T-helper 9 cell (primary cell): ENCODE measurements at places on chromosomes 1 and 21.

DNA sequence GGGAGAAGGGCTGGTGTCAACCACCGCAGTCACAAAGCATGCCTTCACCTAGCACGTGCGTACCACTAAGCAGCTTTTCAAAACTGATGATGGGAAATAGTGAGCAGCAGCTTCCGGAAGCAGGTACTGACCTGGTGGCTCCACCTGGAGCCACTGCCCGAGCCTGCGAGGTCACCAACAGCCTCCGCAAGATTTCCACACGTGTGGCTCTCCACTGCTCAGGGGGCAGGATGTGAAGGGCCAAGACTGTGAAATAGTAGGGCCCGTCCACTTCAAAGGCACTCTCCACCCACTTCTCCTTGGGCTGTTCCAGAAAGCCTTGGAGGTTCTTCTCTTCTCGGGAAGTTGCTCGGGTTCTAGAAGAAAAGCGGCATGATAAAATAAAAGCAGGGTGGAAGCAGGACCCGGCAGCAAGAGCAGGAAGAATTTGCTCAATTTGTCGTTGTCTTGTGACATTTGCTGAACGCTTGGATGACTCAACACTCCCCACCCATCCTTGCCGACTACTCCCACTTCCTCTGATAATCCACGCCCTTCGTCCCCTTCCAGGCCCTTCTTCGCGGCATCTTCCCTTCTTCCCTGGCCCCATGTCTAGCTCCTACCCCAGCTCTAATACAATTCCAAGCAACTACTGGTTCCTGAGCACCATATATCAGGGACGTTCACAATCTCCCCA, 124.9 kb upstream of the IFFO2 start:
- no peak for DNase-seq

GRCh38 chr1:69921486-69921885, 283.9 kb downstream of the LRRC40 start:
- DNase-seq, result no peak

- no peak for DNase-seq
Observed at GRCh38 chr1:97159342-97159741, 437.8 kb downstream of the PTBP2 start.

DNA sequence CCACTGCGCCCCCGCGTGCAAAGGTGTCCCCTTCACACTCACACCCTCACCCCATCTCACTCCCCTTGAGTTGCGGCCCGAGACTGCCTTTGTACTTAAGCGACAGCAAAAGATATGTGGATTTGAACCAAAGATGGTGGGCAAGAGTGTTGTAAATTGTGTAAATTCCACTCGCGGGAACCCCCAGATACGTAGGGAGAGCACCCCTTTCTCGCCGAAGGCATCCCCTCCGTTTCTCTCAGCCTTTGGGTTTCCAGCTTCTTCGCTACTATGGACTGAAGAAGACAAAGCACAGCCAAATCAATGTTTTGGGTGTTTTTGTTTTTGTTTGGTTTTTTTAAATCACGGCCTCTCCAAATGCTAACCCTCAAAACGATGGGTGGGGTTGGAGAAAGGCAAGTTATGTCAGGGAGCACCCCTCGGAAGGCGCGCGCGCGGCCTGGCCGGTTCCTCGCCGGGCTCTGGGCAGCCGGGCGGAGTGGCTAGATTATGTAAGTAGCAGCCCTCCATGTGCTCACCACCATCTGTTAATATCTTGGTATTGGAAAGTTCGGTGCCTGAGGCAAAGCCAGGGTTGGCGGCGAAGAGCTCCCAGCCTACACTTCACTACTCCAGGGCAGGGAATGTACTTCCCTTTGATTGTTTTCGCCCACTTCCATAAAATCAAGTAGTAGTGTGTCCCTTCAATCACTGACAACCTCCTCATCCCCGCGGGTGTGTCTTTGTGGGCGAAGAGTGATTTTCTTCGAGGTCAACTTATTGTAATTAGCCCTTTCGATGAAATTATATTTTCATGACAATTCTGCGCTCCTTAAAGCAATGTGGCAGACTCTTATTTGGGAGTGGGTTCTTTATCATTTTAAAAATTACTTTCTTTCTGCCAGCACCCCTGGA, 4.0 kb upstream of the PROX1 start:
- no peak for DNase-seq

DNA sequence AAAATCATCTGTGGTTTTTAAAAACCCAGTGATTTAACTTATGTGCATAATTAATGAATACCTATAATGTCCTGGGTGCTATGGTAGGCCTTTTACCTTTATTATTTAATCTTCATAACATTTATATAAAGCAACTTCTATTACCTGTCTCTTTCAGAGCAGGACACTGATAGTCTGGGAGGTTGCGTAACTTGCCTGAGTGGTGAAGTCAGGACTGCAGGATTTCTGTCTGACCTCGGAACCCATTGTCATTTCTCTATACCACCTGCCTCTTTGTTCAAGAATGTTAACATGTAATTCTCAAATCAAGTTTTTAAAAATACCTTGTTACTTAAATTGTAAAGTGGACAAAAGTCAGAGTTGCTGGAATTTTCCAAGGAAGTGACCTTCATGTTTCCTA, 41.0 kb upstream of the BACH1 start:
- DNase-seq, result no peak

DNA sequence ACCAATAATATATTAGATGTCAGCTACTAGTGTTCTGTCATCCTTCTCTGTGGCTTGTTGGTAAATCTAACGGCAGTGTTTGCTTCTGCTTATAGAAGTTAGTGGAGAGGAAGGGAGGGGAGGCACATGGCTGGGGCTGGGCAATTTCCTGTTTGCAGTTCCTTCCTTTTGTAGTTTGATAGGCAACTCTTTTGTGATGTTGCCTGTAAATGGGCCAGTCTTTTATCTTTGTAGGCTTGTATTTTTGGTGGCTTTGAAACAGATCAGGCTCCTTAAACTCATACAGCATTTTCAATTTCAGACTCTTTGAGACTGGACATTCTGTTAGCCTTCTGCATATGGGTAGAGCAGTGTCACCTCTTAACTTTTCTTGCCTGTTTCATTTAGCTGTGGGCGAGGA, 48.1 kb downstream of the CDC14A start:
- peak; percentile 45 for DNase-seq

GRCh38 chr1:153658400-153659174, at the start of gene SNAPIN:
TSS of gene SNAPIN (plus strand) at chr1:153658703. CDS start at chr1:153658744, 41 bp downstream.
- DNase-seq, result peak; percentile 79

DNA sequence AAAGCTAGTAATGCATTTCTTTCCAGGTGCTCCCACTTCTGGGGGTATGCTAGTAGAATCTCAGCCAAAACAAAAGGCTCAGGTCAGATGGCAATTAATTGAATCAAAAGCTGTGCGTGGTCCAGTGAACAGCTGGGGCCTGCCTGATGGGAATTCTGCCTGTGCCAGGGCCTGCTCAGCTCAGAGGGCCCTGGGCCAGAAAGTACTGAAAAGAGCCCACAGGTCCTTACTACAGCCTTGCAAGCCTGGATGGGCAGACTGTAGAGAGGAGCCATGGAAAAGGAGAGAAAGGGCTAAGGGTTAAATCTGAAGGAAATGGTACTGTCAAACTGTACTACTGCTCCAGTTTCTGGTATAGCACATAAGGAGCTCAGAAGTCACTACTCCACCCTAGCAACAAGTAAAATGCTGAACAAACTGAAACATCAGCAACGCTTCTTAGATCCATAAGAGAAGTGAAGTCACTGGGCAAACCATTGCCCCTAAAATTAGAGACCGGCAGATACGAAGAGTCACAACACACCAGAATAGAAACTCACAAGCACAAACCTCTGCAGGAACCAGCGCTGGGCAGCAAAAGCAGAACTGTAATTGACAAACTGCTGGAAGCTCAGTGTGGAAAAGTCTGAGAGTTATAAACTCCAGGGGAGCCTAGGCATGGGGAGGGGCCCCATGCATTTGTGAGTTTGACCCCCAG, 121.1 kb upstream of the SYT6 start:
- no peak for DNase-seq

DNA sequence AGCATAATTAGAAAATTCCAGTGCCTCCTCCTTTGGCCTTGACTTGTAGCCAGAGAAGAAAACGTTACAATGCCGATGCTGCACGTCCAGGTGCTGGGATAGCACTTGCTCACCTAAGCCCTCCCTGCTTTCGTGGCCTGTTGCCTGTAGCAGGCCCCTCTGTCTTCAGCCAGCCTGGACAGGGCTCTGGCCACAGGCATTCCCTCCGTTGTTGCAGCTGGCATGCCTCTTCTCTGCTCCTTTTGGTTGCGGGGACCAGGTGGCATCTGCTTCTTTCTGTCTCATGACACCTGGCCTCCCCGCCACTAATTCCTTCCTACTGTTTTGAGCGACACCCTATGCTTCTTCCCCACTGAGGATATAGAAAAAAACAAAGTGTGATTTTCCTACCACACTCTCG, 54.6 kb upstream of the MORC3 start:
- DNase-seq, result no peak

DNA sequence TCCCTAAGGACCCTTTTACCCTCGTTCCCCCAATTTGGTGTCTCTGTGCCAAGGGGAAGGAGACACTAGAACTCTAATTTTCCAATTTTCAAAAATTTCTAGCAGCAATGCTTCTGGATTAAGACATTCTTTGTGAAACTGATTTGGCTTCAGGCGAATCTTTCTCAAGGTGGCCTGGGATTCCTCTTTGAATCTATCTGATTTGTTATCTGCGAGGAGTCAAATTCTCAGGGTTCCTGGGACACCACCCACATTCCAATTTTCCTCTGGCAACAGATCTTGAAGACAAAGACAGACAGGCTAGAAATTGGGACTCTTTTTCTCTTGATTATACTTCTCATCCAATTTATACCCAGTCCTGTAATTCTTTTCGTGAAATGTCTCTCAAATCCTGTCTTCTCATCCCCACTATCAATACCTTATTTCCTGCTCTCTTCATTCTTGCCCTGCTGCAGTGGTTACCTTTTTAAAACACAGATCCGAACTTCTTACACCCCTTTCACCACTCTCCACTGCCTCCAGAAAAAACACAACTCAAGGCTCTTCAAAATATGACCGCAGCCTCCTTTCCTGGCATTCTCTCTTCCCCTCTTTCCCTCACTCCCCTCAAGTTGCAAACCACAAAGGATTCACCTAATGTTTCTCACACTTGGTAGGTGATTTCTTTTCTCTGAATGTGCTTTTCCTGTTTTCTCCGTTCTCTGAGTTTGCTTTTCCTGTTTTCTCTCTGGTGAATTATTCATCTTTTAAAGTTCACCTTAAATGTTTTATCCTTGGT, 2.7 kb upstream of the MPZL1 start:
- DNase-seq, result no peak

GRCh38 chr1:12251442-12251841, 21.6 kb downstream of the VPS13D start:
- DNase-seq, result no peak

DNA sequence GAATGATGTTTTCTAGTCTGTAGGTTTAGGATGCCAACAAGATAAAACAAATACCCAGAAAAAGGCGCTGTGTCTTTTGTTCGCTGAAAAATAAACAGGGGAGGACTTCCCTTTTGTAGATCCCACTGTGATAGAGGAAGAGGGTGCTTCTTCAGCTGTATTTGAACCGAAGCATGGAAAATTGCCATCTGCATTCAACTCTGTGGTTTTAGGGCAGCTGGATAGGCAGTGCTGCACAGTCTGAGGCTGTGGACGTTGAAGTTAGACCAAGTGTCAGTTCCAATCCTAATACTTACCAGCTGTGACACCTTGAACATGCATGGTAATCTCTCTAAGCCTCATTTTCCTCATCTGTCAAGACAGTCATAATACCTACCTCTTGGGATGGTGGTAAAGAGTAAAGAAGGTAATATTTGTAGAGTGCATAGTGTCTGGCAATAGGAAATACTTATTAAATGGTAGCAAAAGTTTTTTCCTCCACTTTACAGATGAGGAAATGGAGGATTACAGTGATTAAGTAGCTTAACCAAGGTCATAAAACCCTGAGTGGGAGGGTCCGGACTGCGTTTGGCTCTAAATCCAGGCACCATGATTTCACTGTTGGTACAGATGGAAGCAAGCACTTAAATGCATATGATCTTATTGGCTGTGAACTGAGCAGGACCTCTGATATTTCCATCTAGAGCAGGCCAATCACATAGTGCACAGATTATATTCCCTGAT, 48.5 kb downstream of the UTP25 start:
- no peak for DNase-seq

- DNase-seq, result no peak
Observed at GRCh38 chr1:101187297-101187696, 49.5 kb upstream of the S1PR1 start.

GRCh38 chr21:34698270-34699015, 29.6 kb downstream of the CLIC6 start:
- DNase-seq, result no peak

GRCh38 chr1:190416239-190416638, 61.4 kb downstream of the BRINP3 start:
- no peak for DNase-seq

- no peak for DNase-seq
Observed at GRCh38 chr1:164163289-164163849, 395.6 kb upstream of the PBX1 start.

- no peak for DNase-seq
Observed at GRCh38 chr1:213171711-213172110, 120.7 kb downstream of the RPS6KC1 start.

- DNase-seq, result no peak
Observed at GRCh38 chr1:192277635-192278034, 39.2 kb upstream of the RGS21 start.

DNA sequence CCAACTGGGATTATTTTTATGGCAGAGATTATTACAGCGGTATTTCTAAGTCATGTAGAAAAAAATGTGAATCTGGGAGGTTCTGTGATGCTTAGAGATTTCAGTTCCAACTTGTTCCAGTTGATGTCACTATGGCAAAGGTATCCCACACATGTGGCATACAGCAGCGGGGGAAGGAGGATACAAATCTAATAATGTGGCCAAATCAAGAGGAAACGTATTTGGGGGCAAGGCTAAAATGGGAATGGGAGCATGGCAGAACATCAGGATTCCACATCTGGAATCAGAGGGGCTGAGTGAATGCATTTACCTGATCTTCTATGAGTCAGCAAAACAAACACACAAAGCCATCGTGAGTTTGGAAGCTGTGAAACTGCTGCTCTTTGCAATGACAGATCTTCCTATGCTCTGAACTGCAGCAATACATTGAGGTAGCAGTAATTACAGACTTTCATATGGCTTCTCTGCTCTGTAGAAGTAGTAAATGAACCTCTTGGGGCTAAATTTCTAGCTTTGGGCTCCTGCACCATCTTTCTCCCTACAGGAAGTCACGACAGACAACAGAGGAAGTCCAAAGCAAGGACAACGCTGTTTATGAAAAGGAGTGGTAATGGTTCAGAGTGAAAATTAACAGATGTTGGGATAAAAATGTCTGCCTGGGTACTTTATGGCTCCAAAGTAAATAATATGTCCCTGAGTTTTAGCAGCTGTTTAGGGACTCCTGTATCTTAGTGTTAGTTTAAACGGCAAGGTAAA, 55.5 kb downstream of the GABPA start:
- no peak for DNase-seq

- DNase-seq, result no peak
Observed at GRCh38 chr1:61742620-61743430, 545 bp downstream of the PATJ start.

DNA sequence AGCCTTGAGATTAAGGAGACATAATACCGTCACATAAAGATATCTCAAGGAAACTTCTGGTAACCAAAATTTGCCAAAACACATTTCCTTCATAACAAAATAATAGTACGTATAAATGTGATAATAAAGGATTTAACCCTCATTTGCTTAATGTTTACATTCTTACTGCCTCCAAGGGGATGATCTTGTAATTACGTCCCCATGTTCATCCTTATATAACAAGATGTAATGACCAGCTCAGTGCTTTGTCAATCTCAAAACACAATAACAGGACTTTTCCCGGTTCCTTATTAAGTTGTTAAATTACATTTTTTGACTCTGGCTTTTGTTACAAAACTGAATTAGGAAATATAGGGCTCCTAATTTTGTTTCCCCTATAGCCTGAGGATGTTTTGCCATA, 41.3 kb upstream of the UHMK1 start:
- no peak for DNase-seq

- no peak for DNase-seq
Observed at GRCh38 chr1:117003223-117003875, 1.8 kb downstream of the CD101 start.
